Activated T-helper 1 cell treated with anti-CD3 and anti-CD28 coated beads, Interleukin-12 subunit alpha, Interleukin-12 subunit beta, Interleukin-2, Interleukin-4 antibody, amounts not matched to agents 30 ng/mL and 10 ng/mL and 1 ng/mL, durations not matched to agents 14 hours and 24 hours and 36 hours (primary cell): ENCODE measurements at places on chromosomes 1 and 21. TPM values are rescaled to one million over a fixed set of nuclear protein-coding genes. Genes with fewer than 3 reads are reported as not detected.
A peak's percentile ranks its signal among the peaks of the same experiment; 100 is the strongest.

ICOSLG gene
- total RNA-seq, result 6.4 and 7.2 TPM in 2 replicates

ARHGEF16 gene
- not detected in 2 replicates for total RNA-seq

GRCh38 chr1:206863266-206863665 lies 2.2 kb upstream of the IL20 start:
- no peak overlapping the region for H3K27ac ChIP-seq
- peaks cover 5% of the 10 kb centered on the region for H3K36me3 ChIP-seq
- peaks cover 35% of the 10 kb centered on the region for H3K27me3 ChIP-seq
- no peak overlapping the region for H3K4me3 ChIP-seq
- peaks cover 12% of the 10 kb centered on the region for H3K4me1 ChIP-seq

DNA sequence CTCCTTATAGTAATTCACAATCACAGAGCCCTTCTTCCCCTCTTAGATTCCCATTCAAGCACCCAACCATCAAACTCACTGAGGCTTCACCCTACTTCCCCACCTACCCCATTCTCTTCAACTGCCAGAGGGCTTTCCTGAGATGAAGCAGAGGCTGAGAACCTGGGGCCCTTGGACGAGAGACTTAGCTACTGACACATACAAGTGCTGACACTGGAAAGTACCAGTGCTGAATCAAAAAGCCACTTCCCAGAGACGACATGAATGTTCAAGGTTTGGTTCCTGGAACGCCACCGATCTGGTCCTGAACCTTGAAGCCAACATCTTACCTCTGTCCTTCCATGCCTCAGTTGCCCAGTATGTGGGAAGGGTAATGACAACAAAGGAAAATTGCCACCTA lies 16.6 kb upstream of the RAP1A start:
- H3K4me1 ChIP-seq, result peaks cover 83% of the 10 kb centered on the region
- H3K27ac ChIP-seq, result peak overlapping the region; percentile 97
- peak overlapping the region; percentile 75 for H3K4me3 ChIP-seq
- no peaks in the 10 kb centered on the region for H3K27me3 ChIP-seq
- peak; percentile 44 for DNase-seq

DNA sequence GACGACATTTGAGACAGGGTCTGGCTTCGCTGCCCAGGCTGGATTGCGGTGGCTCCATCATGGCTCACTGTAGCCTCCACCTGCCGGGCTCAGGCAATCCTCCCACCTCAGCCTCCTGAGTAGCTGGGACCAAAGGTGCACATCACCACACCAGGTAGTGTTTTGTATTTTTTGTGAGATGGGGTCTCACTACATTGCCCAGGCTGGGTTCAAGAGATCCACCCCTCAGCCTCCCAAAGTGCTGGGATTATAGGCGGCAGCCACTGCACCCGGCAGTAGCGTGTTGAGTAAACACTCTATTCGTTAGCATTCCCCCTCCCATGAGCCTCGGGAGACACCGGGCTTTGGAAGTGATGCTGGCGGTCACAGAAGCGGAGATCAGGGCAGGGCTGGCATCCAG lies 6.8 kb upstream of the C1QTNF12 start:
- H3K36me3 ChIP-seq, result peaks cover 27% of the 10 kb centered on the region
- H3K27me3 ChIP-seq, result no peaks in the 10 kb centered on the region
- H3K4me1 ChIP-seq, result peaks cover 14% of the 10 kb centered on the region
- H3K4me3 ChIP-seq, result no peak overlapping the region
- H3K27ac ChIP-seq, result peak overlapping the region; percentile 18
- no peak for DNase-seq

- H3K36me3 ChIP-seq, result peaks cover 8% of the 10 kb centered on the region
- no peak for DNase-seq
- no peak overlapping the region for H3K27ac ChIP-seq
- peaks cover 5% of the 10 kb centered on the region for H3K4me1 ChIP-seq
- H3K4me3 ChIP-seq, result no peak overlapping the region
These were observed 80.4 kb upstream of the GNG4 start for GRCh38 chr1:235730007-235730406.

DNA sequence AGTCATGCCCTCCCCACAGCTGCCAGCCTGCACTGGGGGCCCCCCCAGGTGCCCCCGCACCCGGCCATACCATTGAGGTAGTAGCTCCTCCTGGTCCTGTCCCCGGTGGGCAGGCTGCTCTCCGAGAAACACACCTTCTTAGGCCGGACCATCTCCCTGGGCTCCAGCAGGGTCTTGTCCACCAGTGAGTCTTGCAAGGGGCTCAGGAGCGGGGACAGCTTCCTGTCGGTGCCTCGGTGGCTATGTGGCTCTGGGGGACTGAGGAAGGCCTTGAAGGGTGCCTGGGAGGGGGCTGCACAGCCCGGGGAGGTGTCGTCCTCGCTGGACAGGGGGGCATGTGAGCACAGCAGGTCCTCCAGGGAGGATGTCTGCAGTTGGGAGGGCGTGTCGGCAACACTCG lies 12.9 kb upstream of the FTCD start:
- no peak overlapping the region for H3K27ac ChIP-seq
- H3K27me3 ChIP-seq, result peaks cover 3% of the 10 kb centered on the region
- H3K4me1 ChIP-seq, result no peaks in the 10 kb centered on the region
- DNase-seq, result no peak
- no peak overlapping the region for H3K4me3 ChIP-seq
